ENCODE measurements at places on chromosomes 6 and 20.

DNA sequence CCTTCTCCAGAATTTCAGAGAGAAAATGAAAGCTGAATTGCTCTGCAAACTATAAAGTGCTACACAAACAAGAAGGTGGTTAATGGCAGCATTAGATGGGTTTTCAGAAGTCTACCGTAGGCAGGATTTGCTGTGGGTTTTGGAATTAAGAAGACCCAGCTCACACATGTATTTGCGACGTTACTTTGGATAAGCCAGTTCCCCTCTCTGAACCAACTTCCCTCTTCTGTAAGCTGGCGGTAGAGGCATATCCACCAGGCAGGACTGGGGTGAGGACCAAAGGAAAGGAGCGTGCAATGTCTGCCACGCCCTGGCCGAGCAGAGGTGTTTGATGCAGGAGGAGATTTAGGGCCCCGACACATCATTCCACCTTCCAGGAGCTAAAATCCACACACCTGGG is 6.9 kb downstream of the RSPO4 start:
- no peak for DNase-seq

DNA sequence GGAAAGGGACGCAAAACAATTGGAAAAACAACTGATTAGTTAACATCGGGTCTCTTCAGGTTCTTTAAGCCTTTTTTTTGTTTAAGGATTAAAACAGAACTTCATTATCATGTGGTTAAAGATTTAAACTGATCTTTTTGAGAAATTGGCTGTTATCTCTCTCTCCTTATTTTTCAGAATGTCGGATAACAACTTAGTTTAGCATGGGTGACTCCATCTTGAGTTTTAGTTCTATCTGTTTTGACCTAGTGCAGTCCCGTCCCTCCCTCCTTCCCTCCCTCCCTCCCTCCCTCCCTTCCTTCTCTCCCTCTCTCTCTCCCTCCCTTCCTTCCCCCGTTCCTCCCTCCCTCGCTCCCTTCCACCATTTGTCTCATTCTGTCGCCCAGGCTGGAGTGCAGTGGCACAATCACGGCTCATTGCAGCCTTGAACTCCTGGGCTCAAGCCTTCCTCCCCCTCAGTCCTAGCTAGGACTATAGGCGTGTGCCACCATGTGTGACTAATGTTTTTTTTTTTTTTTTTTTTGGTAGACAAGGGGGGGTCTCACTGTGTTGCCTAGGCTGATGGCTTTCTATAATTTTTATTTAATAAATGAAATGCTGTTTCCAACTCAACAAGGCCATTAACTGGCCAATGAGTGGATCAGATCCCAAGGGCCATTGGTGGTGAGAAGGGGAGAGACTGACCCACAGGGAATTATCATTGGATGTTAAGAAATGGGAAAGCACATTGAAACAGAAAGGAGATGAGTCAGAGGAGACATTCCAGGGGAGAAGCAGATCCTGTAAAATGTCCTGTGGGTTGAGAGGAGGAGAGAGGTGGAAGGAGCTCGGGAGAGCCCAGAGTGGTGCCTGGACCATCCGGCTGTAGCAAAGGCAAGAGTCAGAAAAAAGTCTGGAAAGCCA is 13.6 kb downstream of the BAK1 start:
- no peak for DNase-seq

GRCh38 chr6:90274451-90275030 is 22.1 kb downstream of the BACH2 start:
- peak; percentile 94 for DNase-seq

DNA sequence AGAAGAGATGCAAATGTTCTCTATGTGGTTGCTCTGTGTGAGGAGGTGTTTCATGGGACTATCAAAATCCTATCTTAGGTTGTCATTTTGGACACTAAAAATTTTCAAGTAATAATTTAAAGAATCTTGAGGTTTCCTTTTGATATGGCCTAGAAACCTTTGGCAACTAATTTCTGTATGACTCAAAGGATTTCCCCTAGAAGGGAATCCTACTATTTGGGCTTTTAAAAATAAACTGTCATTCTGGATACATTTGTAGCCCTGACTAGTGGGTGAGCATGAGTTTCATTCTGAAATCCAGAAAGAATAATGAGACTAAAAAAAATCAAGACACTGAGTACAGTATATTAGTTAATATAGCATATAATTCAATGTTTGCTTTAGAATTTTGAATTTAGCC is 25.5 kb upstream of the RAB23 start:
- no peak for DNase-seq

DNA sequence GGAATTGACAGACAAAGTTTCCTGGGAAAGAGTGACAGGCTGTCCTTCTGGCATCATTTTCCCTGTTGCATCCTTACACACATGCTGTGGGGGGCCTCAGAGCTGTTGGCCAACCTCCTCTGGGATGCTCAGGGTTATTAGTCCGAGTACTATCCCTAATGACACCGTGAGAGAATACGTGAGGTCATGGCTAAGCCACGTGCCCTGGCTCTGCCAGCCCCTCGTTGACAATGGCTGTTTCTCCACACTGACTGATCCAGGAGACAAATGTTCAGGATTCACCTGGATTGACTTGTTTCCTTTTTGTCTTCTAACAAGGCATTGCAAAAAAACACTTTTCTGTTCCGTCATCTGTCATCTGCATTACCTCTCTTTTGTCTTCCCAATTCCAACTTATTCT is 604.6 kb downstream of the TFAP2A start:
- DNase-seq, result no peak
